ENCODE measurements at places on chromosomes 5 and 9. TPM values are rescaled to one million over a fixed set of nuclear protein-coding genes. Genes with fewer than 3 reads are reported as not detected.
A peak's percentile ranks its signal among the peaks of the same experiment; 100 is the strongest.

Gene MYO10
- polyA plus RNA-seq: 39.3 TPM

Gene SH3TC2
- polyA plus RNA-seq: 2.1 TPM

Gene BAAT
- 0.19 TPM for polyA plus RNA-seq

Gene FOXD4L6
- polyA plus RNA-seq: 0.51 TPM

DNA sequence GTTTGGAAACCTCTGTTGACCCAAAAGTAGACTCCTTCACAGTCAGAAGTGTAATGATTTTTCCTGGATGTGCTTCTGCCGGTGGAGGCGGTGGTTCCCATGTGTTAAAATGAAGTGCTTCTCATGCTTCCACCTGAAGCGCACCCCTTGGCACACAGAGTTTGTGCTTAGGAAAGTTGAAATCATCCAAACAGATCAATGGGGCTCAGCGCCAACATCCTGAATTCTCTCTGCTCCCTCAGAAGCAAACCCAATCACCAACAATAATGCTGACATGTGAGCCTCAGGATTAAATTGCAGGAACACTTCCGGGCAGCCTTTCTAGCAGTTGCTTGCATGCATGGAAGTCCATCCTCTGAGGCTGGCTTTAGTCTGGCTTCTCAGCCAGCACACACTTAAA, 71.0 kb downstream of the MED10 start:
- DNase-seq: no peak

DNA sequence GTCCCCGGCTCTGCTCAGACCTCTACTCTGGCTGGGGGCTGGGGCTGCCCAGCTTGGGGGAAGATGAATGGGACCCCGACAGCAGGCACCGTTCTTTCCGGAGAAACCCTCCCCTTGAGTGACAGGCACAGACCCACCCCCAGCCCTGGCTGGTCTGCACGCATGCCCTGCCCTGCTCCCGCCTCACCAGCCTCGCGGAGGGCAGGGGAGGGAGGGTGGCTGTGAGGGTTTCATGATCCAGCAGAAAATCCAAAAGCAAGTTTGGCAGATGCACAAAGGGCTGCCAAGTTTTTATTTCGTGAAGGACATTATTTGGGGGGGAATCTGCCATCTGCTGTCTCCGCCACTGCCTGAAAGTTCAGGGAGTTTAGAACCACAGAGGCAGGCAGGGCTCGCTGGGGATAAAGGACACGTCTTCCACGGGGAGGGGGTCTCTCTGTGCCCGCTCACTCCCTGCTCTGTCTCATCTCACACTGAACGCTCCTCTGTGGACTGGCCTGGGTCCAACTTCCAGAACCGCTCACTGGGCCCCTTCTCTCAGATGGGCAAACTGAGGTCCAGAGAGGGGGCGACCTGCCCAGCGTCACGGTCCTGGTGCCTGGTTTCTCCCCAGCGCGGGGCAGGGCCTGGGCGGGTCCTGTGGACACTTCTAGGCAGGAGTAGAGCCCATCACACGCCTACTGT, 92.9 kb downstream of the RXRA start:
- peak; percentile 62 for DNase-seq

DNA sequence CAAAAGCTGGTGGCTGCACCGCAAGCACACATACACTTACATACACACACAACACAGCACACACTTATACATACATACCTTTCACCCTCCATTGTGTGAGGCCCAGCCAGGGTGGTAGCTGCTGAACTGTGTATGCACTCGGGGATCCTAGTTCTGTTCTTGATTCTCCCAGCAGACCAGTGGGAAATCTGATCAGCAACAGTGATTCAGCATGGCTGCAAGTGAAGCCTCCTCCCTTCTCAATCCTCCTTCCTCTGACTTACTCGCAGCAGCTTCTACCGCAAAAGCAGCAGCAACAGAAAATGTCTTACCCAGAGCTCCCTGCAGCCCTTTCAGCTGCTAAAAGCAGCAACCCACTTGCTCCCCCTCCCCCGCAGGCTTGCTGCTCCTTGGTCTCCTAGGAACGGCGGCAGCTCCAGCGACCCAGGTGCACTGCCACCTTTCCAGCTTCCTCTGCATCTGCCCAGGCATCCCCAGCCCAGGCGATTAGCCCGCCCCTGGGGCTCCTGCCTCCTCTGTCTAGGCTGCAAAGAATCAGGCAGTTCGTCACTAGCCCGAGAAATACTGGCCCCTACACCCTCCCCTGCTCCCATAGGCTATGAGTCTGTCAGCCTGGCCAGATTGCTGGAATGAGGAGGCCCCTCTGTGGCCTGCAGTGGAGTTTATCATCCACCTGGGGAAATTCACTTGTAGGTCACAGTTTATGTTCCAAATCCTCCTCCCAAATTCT, at the start of gene KLHL3:
Gene KLHL3 (minus strand): TSS at position 535 of the 730 bp plus-strand sequence. CDS start 443 bp downstream, at position 92.
- DNase-seq: peak; percentile 71

- DNase-seq: no peak
Observed at GRCh38 chr5:6861036-6861435, 147.8 kb downstream of the TENT4A start.

GRCh38 chr5:179261301-179262125, 83.7 kb downstream of the ADAMTS2 start:
- DNase-seq: no peak

- DNase-seq: no peak
Observed at GRCh38 chr5:170405817-170406216, 16.6 kb upstream of the KCNMB1 start.

DNA sequence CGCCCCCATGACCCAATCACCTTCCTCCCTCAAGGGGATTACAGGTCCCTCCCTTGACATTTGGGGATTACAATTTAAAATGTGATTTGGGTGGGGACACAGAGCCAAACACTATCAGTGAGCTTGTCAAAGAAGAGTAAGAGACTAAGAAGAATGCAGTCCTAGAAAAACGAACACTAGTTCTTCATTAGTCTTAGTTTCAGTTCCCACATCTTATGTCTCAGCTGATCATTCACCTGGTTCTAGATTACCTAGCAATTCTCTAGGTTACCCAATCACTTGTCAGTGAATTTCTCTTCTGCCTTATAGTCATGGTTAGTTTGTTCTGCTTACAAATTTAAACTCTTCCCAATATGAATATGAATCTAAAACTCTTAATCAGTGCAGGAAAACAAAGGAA, 251.5 kb downstream of the COX7C start:
- DNase-seq: no peak

GRCh38 chr5:98307811-98308210, 465.7 kb upstream of the RGMB start:
- no peak for DNase-seq

DNA sequence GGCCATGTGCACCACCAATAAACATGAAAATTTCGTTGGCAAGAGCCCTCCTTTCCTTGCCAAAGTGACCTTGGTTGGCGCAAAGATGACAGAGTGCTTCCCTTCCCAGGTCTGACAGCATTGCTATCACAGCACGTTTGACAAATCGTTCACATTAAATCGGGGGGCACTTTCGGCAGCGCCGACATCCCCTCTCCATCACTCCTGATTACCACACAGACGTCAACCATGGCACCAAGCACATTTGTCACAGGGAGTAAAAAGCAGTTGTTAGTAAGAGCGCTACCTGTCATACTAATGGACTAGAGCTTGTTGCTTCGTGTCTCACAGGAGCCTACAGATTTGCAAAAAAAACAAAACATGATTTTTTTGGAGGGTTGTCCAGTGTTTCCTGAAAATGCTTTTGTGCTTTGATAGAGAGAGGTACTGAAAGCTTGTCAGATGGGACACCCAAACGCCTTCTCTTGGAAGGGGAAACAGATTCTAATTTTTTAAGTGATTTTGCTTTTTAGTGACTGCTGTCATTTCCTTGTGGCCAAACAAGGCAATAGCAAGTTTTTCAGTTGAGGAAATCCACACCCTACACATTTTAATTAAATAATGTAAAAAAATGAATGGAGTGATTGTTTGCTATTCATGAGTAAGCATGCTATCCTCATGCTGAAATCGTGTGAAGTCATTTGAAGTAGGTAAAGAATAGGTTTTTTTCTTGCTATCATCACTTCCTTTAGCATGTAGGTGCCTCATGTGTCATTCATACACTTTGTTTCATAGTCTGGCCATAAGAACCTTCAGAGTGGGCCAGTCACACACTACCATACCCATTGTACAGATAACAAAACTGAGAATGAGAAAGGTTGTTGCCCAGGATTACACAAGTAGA, 682.8 kb upstream of the WWC1 start:
- DNase-seq: peak; percentile 39

GRCh38 chr5:155886311-155887031, 440.5 kb upstream of the SGCD start:
- no peak for DNase-seq

GRCh38 chr5:177010153-177010552, 3.6 kb upstream of the UIMC1 start:
- no peak for DNase-seq

DNA sequence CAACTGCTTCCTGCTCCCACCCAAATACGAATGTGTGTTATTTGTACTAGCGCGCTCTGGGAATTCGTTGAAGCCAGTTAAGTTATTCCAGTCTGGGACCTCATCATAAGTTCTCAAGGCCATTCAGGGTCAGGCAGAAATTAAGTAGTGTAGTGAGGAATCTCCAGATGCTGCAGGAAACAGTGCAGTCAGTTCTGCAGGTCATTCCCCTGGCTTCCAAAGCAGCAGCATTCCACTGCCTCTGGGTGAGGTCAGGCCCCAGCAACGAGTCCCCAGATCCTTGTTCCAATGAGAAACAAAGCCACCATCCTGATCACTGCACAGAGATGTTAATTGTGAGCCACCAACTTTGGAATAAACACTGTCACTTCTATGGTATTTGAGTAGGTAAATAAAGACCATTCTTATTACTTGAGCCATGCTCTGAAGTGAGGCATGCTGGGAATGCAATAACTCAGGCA, 33.1 kb downstream of the SVEP1 start:
- no peak for DNase-seq

DNA sequence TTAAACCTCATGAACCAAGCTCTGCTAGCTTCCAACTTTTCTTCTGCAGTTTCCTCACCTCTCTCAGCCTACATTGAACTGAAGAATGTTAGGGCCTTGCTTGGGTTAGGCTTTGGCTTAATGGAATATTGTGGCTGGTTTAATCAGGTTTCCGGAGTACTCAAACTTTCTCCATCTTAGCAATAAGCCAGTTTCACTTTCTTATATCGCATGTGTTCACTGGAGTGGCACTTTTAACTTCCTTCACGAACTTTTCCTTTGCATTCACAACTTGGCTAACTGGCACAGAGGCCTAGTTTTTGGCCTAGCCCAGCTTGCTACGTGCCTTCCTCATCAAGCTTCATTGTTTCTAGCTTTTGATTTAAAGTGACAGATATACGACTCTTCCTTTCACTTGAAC, 81.0 kb upstream of the MAST4 start:
- no peak for DNase-seq

DNA sequence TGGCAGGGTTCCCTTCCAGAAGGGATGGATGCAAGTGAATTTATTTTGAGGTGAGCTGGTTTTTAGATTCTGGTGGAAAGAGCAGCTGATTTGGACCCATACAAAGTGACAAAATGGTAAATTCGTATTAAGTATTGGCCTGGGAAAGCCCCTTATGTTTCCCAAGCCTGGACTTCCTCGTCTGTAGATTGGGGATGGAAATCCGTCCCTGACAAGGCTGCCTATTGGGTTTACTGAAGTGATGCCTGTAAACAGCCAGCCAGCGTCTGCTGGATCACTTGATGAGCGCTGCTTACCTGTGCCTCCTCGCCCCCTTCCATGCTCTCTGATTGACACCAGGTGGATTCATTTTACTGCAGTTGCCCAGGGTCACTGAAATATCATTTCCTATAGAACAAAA, 233.8 kb downstream of the GADD45G start:
- DNase-seq: no peak

- DNase-seq: peak; percentile 9
Observed at GRCh38 chr9:69174616-69175463, 763 bp downstream of the TJP2 start.

- no peak for DNase-seq
Observed at GRCh38 chr9:86975606-86976005, 28.3 kb upstream of the GAS1 start.

- DNase-seq: peak; percentile 71
Observed at GRCh38 chr5:73299665-73300336, 126.8 kb downstream of the TMEM174 start.

DNA sequence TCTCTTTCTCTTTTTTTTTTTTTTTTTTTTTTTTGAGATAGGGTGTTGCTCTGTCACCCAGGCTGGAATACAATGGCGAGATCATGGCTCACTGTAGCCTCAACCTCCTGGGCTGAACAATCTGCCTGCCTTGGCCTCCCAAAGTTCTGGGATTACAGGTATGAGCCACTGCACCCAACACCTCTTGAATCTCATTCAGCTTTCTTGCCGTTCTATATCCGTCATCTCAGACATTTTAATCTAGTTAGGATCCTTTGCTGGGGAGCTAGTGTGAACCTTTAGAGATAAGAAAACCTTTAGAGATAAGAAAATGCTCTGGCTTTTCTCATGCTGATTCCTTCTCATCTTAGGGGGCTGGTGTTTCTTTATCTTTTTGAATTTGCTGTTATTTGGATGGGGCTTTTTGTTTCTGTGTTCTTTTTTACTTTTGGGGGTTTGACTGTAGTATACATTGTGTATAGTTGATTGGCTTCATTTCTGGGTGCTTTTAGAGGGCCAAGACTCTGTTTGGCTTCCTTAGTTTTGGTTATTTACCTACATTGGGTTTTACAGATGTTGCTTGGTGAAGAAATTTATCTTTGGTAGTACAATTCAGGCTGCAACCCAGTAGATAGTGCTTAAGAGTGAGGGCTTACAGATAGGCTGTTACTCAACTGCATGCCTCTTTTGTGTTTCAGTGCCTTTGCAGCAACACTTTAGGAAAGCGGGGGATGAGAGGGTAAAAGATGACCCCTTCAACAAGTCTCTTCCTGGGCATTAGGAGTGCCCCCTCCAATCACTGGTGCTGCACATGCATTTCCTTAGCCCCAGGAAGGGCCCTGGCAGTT, 41.9 kb upstream of the SLC36A1 start:
- no peak for DNase-seq

DNA sequence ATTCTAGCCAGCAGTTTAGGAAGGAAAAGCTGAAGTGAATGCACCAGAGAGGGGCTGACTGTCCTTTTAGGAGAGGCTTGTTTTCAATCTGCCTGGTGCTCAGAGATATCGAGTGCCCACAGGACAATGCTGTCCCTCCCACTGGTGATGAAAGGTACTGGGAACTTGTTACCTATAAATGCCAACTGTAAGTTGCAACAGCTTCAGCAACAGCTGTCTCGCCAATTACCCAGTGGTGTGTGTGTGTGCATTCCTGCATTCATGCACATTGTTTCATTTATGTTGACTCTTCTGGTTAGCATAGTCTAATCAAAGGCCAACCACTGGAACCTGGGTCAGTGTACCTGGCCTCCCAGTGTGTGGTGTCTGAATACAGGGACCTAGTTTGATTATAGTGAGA, 161.1 kb downstream of the CSNK1G3 start:
- DNase-seq: peak; percentile 23

GRCh38 chr9:2838371-2839000, 5.4 kb downstream of the PUM3 start:
- no peak for DNase-seq

- no peak for DNase-seq
Observed at GRCh38 chr5:16712178-16712577, 95.4 kb upstream of the RETREG1 start.

GRCh38 chr9:136516191-136516654, 29.6 kb downstream of the NOTCH1 start:
- peak; percentile 85 for DNase-seq

All from brain (organoid and tissue), 16 donors.